ENCODE measurements at places on chromosomes 6 and 20. TPM values are rescaled to one million over a fixed set of nuclear protein-coding genes. Genes with fewer than 3 reads are reported as not detected.

DNA sequence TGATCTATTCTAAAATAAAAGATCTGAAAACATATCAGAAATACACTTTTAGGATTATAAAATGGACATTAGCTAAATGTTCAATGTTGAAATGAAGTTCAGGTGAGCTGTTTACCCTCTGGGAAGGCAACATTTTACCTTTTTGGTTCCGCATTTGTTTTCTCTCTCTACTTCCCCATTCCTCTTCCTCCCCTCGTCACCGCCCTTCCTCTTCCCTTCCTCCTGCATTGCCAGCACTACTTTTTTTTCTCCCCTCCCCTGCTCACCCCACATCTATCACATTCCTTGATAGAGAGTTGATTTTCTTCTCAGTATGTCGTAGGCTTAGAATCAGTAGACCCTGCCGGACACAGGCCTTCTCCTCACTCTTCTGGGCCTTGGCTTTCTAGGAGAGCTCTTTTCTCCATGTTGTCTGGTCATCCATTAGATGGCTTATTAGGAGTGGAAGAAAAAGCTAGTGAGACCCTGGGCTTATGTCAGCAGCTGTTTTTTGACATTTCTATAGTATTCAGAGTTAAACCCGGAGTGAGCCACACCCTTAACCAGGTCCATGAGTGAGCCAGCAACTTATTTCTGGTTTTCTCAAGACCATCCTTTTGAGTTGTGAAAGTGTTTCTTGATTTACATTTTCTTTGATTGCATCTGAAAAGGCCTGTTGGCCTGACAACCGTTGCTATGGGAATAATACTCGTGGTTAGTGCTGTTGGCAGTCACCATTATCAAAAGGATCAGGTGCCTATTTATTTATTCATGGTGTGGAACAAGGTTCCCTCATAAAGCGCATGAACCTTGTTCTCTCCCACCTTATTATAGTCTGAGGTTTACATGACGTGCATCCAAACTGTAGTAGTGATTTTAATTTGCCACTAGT lies 90.9 kb downstream of the DTD1 start:
- DNase-seq: peak; percentile 58

DNA sequence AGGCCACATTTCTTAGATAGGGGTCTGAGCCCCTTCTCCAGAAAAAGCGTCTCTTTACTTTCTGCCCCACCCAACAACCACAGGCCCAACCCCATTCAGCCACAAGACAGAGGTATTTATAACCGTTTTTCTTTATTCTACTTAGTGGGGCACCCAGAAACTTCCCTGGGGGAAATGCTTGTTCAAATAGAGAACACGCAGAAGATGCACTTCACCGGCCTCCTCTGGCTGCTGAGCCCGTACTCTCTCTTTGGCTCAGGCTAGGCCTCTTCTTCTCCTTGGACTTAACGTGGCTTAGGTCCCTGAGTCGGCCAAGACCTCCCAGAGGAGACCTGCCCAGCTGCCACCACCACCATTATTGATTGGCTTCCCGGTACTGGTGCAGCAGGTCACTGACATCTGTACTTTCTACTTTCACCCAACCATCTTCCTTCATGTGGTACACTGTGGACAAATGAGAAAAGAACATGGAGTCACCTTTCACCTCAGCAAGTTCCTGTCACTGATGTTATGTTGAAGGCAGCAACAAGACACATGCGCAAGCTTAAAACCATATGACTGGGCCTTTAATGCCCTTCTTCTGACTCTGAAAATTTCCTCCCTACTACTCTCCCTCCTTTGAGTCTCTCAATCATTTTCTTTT lies 2.2 kb upstream of the TAP2 start:
- no peak for DNase-seq

GRCh38 chr20:32091888-32092346 lies 17.6 kb upstream of the TM9SF4 start:
- DNase-seq: peak; percentile 61

DNA sequence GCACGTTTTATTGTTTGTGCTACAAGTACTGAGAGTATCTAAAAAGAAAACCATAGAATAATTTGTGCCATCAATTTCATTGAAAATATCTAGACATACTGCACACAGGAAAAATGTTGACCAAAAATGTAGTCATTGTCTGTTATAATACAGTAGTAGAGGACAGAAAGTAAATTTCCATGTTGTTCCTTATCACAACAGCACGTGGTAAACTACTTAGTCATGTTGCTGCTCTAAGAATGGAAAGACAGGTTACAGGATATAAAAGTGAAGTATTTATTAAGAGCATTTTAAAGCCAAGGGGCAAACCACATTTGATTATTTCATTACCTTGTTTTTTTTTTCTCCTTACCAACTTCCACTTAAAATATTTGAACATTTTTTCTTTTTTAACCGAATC lies 89.0 kb upstream of the CEP85L start:
- peak; percentile 55 for DNase-seq

GRCh38 chr6:106609699-106610098 lies 19.6 kb downstream of the RTN4IP1 start:
- peak; percentile 53 for DNase-seq

GRCh38 chr6:152207915-152208714 lies 400.6 kb downstream of the ESR1 start:
- no peak for DNase-seq

- DNase-seq: peak; percentile 42
Measured at GRCh38 chr6:30163090-30163917, at the start of gene TRIM15. Gene TRIM15 (plus strand): TSS chr6:30163546. CDS start chr6:30163685, 139 bp downstream.

- no peak for DNase-seq
Measured at GRCh38 chr20:50429412-50429811, 80.8 kb upstream of the PTPN1 start.

- DNase-seq: peak; percentile 80
Measured at GRCh38 chr6:150191809-150192208, 49.0 kb downstream of the PPP1R14C start.

The FOXA2 gene
- total RNA-seq: not detected

The BNIP5 gene
- total RNA-seq: not detected

The TGM6 gene
- total RNA-seq: not detected

The ABHD16B gene
- not detected for total RNA-seq

The C6orf118 gene
- not detected for total RNA-seq

Measured in renal cortical epithelial cell (primary cell).